ENCODE measurements at places on chromosomes 12 and 14. TPM values are rescaled to one million over a fixed set of nuclear protein-coding genes. Genes with fewer than 3 reads are reported as not detected.

TMEM117 gene
- total RNA-seq = 2.0 TPM

EPS8 gene
- total RNA-seq = 52.8 TPM

HOXC10 gene
- total RNA-seq = 2.5 TPM

CGRRF1 gene
- total RNA-seq = 16.5 TPM

GDF3 gene
- total RNA-seq = not detected

HNRNPC gene
- total RNA-seq = 1,101 TPM

GSG1 gene
- 0.35 TPM for total RNA-seq

RTL1 gene
- 0.31 TPM for total RNA-seq

SMCO2 gene
- 0.36 TPM for total RNA-seq

ASCL1 gene
- total RNA-seq = not detected

APEX1 gene
- total RNA-seq = 259 TPM

ITFG2 gene
- 19.1 TPM for total RNA-seq

NEUROD4 gene
- total RNA-seq = not detected

SDR9C7 gene
- not detected for total RNA-seq

LGR5 gene
- total RNA-seq = not detected

KLHDC1 gene
- 0.26 TPM for total RNA-seq

CCDC38 gene
- total RNA-seq = not detected

SIX4 gene
- 3.8 TPM for total RNA-seq

PROX2 gene
- total RNA-seq = not detected

AKAP5 gene
- total RNA-seq = 0.68 TPM

KCNH3 gene
- total RNA-seq = 1.5 TPM

KRT71 gene
- not detected for total RNA-seq

SMIM41 gene
- total RNA-seq = not detected

GLT8D2 gene
- total RNA-seq = 0.21 TPM

PTPRB gene
- total RNA-seq = 1.6 TPM

B3GNT4 gene
- total RNA-seq = 1.4 TPM

CLMN gene
- total RNA-seq = 5.5 TPM

MYO1A gene
- total RNA-seq = 0.55 TPM
